Activated CD4-positive, alpha-beta T cell treated with anti-CD3 and anti-CD28 coated beads, Interleukin-2, amount 10 ng/mL, durations not matched to agents 24 days and 14 days (primary cell): ENCODE measurements at places on chromosomes 7 and 10. TPM values are rescaled to one million over a fixed set of nuclear protein-coding genes. Genes with fewer than 3 reads are reported as not detected.

The PRSS2 gene
- not detected in 2 replicates for total RNA-seq

GRCh38 chr7:138752518-138753149 is 45.2 kb upstream of the TMEM213 start:
- DNase-seq: peak; percentile 96

The LUC7L2 gene
- total RNA-seq: 164 and 172 TPM in 2 replicates

The LRGUK gene
- total RNA-seq: 0.12 and 0.16 TPM in 2 replicates

GRCh38 chr10:6320320-6321010 is 117.7 kb downstream of the PFKFB3 start:
- DNase-seq: no peak

- DNase-seq: no peak
These were observed 21.5 kb downstream of the LRRN3 start for GRCh38 chr7:111112439-111112838.

DNA sequence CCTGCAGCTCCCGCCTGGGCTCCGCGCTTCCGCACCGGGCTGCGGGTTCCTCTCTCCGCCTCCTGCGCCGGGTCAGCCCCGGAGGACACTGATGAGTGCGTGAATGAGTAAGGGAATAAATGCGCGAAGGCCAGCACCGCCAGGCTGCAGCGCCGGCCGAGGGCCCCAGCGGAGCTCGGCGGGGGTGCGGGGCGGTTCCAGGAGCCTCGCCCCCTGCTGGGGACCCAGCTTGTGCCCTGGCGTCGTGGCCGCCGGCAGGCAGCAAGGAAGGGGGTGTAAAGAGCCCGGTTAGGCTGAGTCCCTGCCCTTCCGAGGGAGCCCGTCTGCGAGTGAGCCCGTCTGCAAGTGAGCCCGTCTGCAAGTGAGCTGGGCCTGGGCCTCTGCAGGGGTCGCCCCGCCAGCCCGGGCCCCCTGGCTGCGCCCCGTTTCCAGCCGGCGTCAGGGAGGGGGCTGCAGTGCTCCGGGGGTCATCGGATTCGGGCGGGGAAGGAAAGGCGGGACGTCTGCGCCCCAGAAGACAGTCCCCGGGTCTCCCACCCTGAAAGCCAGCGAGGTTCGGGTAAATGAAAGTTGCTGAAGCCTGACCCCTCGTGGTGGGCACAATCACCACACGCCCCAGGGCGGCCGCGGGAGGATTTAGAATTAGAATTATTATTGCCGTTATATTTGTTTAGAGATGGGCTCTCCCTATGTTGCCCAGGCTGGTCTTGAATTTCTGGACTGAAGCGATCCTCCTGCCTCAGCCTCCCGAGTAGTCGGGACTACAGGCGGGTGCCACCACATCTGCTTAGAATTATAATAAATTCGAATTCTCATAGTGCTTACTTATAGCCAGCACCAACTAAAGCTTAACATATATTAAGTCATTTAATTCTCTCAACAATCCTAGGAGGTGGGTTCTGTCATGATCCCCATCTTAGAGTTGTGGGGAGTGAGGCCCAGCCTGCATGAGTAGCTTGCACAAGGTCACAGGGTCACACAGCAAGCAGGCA is 8.6 kb upstream of the CRYGN start:
- peak; percentile 93 for DNase-seq

The NDUFB8 gene
- 323 TPM in 2 replicates for total RNA-seq

The GNAT3 gene
- not detected in 2 replicates for total RNA-seq

DNA sequence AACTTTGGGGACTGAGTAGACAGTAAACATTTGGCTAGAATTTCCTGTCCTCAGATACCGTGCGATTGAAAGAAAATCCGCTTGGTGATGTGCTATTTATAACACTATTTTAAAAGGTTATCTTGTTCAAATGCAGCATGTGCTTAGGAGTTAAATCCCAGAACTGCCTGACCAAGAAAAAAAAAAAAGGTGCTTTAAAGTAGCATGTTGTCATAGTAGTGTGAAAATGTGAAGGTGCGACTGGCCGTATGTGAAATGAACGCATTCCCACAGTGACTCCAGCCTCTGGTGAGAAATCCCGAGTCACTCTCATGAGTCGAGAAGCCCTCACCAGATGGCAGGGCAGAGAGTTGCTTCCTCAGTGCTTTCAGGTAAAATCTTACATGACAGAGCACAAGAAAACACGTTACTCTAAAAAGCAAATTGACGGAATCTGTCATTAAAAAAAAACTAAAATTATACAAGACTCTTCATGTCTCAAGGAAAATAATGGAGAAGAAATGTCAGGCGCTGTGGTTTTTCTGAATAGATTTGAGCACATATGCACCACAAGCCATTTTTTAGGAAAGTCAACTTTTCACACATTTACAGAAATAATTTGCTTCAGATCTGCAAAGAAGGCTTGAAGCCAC is 18.4 kb upstream of the KLF6 start:
- peak; percentile 71 for DNase-seq

DNA sequence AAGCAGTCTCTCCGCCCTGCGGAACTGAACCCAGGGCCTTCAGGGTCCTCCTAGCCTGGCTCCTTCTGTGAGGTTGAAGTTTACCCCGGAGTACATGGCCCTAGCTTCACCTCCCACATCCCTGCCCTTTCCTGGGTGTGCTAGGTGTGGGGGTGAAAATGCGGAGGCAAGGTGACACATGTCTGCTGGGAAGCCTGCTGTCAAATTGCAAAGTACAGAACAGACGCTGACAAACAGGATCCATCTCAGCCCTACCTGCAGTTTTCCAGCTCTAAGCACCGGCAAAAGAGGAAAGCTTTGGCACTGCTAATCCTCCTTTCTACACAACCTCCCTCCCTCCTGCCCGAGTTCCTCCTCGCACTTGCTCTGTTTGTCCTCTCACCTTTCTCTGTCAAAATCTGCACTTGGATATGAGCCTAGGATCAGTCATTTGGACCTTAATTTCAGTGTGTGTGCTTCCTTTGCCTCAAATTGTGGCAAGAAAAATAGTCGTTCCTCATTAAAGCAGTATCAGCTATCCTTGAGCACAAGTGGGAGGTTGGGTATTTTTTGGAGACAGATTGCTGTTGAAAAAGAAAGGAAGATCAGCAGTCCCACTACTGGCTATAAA is 14.4 kb upstream of the GPR15LG start:
- DNase-seq: no peak

The FRG2B gene
- total RNA-seq: not detected in 2 replicates

The LEP gene
- total RNA-seq: not detected in 2 replicates

DNA sequence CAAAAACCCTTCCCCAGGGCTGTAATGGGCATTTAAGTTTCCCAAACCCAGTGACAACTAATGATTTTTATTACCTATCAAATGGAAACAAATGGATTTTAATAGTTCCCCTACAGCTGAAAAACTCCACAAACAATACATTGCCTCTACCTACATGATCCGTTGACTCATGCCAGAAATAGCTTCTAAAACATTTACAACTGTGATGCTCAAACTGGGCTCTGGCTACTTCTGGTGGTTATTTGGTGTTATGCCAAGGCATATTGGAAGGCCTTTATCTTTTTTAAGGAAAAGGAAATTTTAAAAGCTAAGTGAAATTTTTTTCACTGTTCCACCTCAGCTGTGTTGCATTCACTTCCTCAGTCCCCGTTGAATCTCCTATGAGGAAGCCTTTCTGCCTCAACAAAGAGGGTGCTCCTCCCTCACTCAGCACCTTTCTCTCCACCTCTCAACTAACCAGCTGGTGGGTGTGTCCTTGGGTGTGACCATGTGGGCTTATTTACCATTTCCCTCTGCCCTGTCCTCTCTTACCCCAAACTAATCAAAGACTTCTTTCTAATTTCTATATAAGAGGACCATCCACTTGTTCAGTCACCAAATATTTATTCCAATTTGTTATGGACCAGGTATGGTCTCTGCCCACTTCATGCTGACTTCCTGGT is 82.9 kb downstream of the PRTFDC1 start:
- no peak for DNase-seq

DNA sequence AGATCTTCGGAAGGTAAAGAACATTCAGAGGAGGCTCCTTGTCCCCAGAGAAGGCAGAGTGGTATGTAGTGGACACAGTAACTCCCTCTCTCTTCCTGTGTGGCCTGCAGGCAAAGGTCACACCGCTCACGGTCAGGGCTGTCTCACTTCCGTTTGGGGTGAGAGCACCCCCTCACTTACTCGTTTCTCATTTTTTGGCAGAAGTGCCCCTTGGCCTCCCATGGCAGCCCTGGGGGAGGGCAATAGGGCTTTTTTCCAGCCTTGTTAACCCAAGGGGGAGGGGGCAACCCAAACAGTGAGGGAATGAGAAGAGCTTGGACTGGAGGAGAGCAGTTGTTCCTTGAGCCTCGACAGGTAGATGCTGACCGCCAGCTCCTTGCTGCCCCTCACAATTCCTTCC is 31.8 kb upstream of the SRGN start:
- no peak for DNase-seq

GRCh38 chr7:46972205-46972604 is 609.7 kb downstream of the TNS3 start:
- no peak for DNase-seq

DNA sequence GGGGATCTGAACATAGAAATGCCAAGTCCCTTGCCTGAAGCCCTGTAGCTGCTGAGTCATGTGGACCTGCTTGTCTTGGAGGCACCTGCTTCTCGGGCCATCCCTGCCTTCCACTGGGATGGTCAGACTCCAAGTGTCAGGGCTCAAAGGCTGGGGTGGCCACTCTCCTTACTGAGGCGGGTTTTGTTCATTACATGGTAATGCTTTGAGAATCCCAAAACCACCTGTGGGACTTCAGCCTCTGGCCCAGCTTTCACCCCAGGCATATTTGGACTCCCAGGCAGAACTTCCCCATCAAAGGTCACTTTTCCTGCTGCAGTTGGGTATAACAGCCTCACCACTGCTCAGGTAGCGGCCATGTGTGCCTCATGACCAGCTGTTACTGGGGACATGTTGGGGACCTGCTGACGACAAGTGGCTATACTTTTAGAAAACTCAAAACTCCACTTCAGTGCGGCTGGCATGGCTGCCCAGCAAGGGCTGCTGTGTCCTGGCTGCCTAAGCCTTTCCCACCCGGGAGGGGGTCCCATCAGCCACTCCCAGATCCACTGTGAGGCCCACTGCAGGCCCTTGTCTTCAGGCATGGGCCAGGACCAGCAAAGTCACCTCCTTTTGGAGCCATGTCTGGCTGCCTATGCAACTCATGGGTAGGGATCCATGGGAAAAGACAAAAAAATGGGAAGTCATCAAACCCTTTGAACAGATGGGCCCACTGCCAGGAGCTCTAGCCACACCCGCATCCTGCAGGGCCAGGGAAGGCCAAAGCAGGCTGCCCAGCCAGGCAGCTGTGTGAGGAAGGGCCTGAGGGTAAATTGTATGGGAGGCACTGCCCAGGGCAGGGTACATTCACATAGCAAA is 96.7 kb downstream of the ARHGAP22 start:
- no peak for DNase-seq

The FGF8 gene
- total RNA-seq: 0.35 TPM in 1 of 2 replicates, not detected in the other

GRCh38 chr7:78684201-78684600 is 769.3 kb downstream of the MAGI2 start:
- DNase-seq: no peak

DNA sequence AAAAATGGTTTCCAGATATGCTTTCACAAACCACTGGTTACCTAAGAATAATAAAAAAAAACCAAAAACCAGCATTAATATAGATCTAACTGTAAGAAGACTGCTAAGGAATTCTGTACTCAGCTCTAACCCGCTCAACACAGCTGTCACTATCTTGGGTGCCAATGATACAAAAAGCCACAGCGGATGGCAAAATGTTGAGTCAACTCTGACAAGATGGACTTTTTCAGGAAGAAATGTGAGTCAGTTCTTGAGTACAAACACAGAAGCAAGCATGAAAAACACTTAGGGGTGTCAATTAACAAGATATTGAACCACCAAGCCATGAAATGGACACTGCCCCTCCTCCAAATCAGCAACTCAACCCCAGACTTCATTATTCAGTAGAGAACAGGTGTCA is 55.0 kb downstream of the CTTNBP2 start:
- peak; percentile 25 for DNase-seq

DNA sequence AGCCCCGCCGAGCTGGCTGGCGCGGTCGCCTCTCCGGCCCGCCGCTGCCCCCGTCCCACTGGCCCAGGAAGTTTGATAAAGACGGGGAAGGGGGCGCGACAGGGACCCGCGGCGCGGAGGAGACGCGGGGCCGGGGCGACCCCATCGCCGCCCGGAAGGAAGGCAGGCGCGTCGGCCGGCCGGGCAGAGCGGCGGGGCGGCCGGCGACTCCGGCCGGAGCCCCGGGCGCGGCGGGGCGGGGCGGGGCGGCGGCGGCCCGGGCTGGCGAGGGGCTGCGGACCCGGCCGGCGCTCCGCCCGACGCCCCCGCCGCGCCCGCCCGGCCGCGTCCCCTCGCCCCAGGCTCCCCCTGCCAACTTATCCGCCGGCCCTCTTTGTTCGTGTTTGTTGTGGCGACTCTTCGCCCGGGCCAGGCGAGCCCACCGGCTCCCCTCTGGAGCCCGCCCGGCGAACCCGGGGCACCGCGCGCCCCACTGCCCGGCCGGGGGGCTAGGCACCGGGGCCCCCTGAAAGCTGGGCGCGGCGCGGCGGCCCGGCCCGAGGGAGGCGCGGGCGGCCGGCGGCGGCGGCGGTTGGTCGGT is 571 bp downstream of the KDM7A start:
- DNase-seq: no peak
